ENCODE measurements at places on chromosomes 5 and 9. TPM values are rescaled to one million over a fixed set of nuclear protein-coding genes. Genes with fewer than 3 reads are reported as not detected.

DNA sequence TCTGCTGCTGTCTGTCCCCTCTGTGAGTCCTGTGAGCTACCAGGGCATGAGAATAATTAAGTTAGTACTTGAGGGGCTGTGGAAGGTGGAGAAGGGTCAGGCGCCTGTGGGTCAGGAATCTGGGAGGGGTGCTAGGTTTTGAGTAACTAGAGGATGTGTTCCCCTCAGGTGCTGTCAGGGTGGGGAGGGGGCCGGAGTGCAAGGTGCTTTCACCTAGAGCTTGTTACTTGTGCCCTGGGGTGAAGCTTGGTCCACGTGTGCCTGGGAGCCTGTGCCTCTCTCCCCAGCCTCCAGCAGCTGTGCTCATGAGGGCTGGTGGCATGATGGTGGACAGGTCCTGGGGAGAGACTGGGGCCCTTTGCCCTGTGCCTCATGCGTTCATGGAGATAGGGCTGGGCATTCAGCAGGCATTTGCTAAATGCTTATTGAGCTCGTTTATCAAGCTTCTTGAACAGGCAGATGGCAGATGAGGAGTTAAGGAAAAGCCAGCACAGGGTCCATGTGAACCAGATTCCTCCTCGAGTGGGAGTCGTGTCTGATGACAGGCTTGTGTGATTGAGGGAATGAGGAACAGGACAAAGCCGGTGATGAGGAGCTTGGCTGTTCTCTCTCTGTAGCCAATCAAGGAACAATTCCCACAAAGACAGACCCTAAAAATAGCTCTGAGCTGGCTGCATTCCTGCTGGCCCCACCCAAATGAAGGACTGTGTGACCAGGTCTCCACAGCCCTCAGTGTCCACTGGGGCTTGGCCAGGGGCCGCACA, 40.9 kb downstream of the CACNA1B start:
- no peak for DNase-seq

GRCh38 chr5:37867654-37868053, 27.8 kb upstream of the GDNF start:
- DNase-seq: peak; percentile 64

DNA sequence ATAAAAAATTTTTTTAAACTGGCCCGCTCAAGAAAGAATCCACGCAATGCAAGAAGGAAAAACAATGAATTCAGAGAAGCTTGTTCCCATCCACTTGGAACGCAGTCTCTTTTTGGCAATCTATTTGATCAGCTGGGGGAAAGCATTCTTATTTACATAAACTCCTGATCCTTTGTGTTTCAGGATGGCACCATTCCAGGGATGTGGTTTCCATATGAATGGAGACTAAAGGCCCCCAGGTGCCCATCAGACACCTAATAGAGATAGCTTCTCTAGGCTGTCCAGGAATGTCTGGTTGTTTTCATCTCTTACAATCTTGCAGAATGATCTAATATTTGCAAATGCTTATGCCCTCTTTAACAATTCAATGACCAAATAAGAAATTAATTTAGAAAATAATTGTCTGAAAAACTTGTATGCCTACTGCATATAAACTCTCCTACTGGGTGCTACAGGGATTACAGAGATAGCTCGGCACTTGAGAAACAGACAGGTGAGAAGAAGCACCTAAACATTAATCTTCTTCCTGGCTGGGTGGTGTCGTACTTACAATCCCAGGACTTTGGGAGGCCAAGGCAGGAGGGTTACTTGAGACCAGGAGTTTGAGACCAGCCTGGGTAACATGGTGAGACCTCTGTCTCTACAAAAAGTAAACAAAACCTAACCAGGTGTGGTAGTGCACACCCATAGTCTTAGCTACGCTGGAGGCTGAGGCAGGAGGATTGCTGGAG, 3.0 kb upstream of the RASGRF2 start:
- no peak for DNase-seq

BAAT gene
- total RNA-seq: not detected

DBH gene
- total RNA-seq: not detected

SLC6A19 gene
- not detected for total RNA-seq

NIPAL4 gene
- total RNA-seq: 0.14 TPM

IGFBPL1 gene
- total RNA-seq: not detected

KCNMB1 gene
- total RNA-seq: not detected

TNC gene
- 73.1 TPM for total RNA-seq

LIX1 gene
- total RNA-seq: not detected

JAKMIP2 gene
- not detected for total RNA-seq

RLN2 gene
- not detected for total RNA-seq

Data from HFFc6 (cell line).